ENCODE measurements at places on chromosomes 1 and 21. TPM values are rescaled to one million over a fixed set of nuclear protein-coding genes. Genes with fewer than 3 reads are reported as not detected.
A peak's percentile ranks its signal among the peaks of the same experiment; 100 is the strongest.

The RSPH1 gene
- polyA plus RNA-seq, result not detected

The GNG5 gene
- polyA plus RNA-seq, result 205 TPM

The SPRR2A gene
- not detected for polyA plus RNA-seq

The FAM151A gene
- polyA plus RNA-seq, result not detected

DNA sequence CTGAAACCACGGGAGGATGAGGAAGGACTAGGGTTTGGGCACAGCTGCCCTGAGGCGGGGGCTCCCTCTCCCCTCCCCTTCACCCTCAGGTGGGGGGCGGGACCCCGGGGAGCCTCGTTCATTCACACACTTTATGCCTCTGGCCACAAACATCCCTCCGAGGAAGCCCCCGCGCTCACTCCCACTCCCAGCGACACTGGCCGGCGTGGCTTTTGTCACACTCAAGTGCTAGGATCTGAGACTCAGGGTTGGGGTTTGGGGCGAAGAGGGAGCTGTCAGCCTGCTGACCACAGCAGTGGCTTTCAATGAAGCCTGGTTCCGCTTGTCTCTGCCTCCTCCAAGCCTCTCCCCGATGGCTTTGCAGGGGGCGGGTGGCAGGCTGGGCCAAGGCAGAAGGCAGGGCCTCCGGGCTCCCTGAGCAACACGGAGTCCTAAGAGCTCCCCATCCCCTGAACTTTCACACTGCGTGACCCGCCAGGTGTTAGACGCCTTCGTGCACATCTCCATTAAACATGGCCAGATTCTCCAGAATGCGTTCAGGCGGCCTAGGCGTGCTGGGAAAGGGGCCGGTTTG, 178.1 kb downstream of the NPHP4 start:
- H3K4me1 ChIP-seq, result no peaks in the 10 kb centered on the region
- H3K27me3 ChIP-seq, result no peaks in the 10 kb centered on the region
- H3K27ac ChIP-seq, result no peak overlapping the region

- peaks cover 41% of the 10 kb centered on the region for H3K4me1 ChIP-seq
- H3K27me3 ChIP-seq, result no peaks in the 10 kb centered on the region
- H3K4me3 ChIP-seq, result no peak overlapping the region
- H3K27ac ChIP-seq, result no peak overlapping the region
- H3K36me3 ChIP-seq, result peaks cover 45% of the 10 kb centered on the region
These were observed 6.1 kb downstream of the GAS5 start for GRCh38 chr1:173861731-173862145.

DNA sequence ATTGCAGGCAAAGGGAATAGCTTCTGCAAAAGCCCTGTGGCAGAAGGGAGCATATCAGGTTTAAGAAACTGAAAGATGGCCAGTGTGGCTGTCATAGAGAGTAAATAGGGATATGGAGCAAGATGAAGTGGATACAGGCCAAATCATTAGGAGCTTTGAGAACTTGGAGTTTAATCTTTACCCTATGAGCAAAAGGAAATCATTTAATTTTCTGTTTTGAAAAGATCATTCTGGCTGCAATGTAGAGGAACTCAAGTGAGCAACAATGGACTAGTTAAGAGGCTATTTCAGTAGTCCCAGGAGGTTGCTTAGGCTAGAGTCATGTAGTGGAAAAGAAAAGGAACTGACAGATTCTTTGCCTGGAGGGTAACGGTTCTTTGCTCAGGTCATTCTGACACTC, 47.2 kb downstream of the RAP1A start:
- no peak overlapping the region for H3K27ac ChIP-seq
- H3K4me3 ChIP-seq, result no peak overlapping the region
- DNase-seq, result no peak
- H3K4me1 ChIP-seq, result peaks cover 85% of the 10 kb centered on the region

DNA sequence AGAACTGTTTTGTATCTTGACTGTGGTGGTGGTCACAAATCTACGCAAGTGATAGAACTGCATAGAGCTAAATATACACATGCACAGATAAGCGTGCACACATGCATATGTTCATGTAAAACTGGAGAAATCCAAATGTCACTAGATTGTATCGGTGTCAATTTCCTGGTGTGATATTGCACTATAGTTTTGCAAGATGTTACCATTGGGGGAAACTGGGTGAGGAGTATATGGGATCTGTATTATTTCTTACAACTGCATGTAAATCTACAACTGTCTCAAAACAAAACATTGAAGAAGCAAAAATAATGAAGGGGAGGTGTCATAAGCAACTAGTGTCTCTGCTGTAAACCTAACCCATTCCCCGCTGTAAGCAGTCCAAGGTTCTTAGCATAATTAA, 30.2 kb downstream of the FAM163A start:
- H3K27me3 ChIP-seq, result no peaks in the 10 kb centered on the region
- no peak for DNase-seq
- no peak overlapping the region for H3K4me3 ChIP-seq
- H3K4me1 ChIP-seq, result no peaks in the 10 kb centered on the region
- no peak overlapping the region for H3K27ac ChIP-seq

DNA sequence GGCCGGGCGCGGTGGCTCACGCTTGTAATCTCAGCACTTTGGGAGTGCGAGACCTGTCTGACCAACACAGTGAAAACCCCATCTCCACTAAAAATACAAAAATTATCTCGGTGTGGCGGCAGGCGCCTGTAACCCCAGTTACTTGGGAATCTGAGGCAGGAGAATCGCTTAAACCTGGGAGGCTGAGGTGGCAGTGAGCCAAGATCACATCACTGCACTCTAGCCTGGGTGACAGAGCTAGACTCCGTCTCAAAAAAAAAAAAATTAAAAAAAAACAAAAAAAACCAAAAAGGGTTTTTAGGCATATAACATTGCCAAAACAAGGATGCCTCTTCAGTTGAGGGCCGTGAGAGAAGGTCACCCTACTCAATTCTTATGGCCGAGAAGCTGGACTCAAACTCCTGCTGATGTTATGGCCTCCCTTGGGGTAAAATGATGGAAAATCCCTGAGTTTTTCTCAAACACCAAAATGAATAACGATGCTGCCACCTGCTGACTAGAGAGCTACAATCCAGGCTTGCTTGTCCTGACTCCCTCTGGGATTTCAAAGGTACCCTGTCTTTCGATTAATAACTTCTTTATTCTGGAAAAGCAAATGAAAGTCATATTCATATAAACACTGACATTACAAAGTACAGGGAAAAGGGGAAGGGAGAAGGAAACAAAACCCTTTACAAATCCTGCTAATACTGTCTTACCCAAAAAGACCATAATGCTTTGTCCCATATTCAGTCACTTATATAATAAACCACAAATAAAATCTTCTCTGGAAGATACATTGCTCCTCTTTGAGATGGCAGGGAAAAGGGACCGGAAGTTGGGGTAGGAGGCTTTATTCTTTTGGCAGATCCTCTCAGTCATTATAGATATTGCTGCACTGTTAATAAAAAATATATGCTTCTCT, 10.7 kb downstream of the RAB42 start:
- no peaks in the 10 kb centered on the region for H3K4me1 ChIP-seq
- no peak for DNase-seq
- H3K4me3 ChIP-seq, result no peak overlapping the region
- H3K27me3 ChIP-seq, result no peaks in the 10 kb centered on the region

- H3K36me3 ChIP-seq, result no peaks in the 10 kb centered on the region
- no peaks in the 10 kb centered on the region for H3K27me3 ChIP-seq
- H3K4me1 ChIP-seq, result no peaks in the 10 kb centered on the region
- no peak overlapping the region for H3K27ac ChIP-seq
These were observed 130.0 kb upstream of the KCNJ15 start for GRCh38 chr21:38126666-38127303.

GRCh38 chr1:90502696-90503095, 214.4 kb downstream of the BARHL2 start:
- no peaks in the 10 kb centered on the region for H3K36me3 ChIP-seq
- no peak overlapping the region for H3K4me3 ChIP-seq
- H3K4me1 ChIP-seq, result no peaks in the 10 kb centered on the region
- H3K27ac ChIP-seq, result no peak overlapping the region
- no peak for DNase-seq
- no peaks in the 10 kb centered on the region for H3K27me3 ChIP-seq

DNA sequence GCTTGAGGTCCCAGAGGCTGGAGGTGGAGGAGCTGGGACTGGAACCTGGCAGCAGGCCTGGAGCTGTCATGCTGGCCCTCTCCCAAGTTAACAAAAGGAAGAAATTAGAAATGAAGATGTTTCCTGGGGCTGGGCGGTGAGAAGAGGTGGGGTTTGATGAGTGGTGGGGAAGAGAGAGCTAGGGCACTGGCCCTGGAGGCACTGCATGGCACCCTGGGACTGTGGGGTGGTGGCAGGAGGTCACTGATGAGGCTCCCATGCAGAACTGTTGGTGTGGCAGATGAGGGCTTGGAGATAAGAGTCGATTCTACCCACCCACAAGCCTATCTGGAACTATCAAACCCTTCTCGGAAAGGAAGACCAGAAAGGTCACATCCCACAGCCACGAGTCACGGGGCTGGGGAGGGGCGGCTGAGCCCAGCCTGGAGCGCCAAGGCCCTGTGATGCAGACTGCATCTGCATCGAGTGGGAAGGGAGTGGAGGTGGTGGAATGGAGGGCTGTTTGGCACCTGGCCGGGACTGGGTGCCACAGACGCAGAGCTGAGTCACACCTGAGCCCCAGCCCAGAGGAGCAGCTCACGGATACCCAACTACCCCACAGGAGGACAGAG, 29.4 kb downstream of the MRPL37 start:
- DNase-seq, result no peak
- H3K4me3 ChIP-seq, result no peak overlapping the region
- no peaks in the 10 kb centered on the region for H3K27me3 ChIP-seq
- peaks cover 18% of the 10 kb centered on the region for H3K4me1 ChIP-seq

GRCh38 chr1:160567858-160568682, 11.2 kb downstream of the CD84 start:
- H3K27me3 ChIP-seq, result no peaks in the 10 kb centered on the region
- peaks cover 96% of the 10 kb centered on the region for H3K4me1 ChIP-seq
- DNase-seq, result peak; percentile 74
- H3K36me3 ChIP-seq, result no peaks in the 10 kb centered on the region
- peak overlapping the region; percentile 51 for H3K27ac ChIP-seq
- H3K4me3 ChIP-seq, result no peak overlapping the region

- no peaks in the 10 kb centered on the region for H3K4me1 ChIP-seq
- H3K27ac ChIP-seq, result no peak overlapping the region
- no peaks in the 10 kb centered on the region for H3K36me3 ChIP-seq
- no peaks in the 10 kb centered on the region for H3K27me3 ChIP-seq
- DNase-seq, result no peak
These were observed 49.7 kb downstream of the GLIS1 start for GRCh38 chr1:53689223-53689622.

- peak overlapping the region; percentile 29 for H3K4me3 ChIP-seq
- H3K27me3 ChIP-seq, result no peaks in the 10 kb centered on the region
- H3K36me3 ChIP-seq, result no peaks in the 10 kb centered on the region
- H3K4me1 ChIP-seq, result peaks cover 100% of the 10 kb centered on the region
- no peak for DNase-seq
These were observed 7.9 kb downstream of the SH3BGRL3 start for GRCh38 chr1:26287811-26288210.

GRCh38 chr1:13766592-13767564, 66.9 kb downstream of the PRDM2 start:
- H3K27ac ChIP-seq, result no peak overlapping the region
- H3K4me1 ChIP-seq, result peaks cover 72% of the 10 kb centered on the region
- no peak overlapping the region for H3K4me3 ChIP-seq

- H3K4me3 ChIP-seq, result no peak overlapping the region
- DNase-seq, result no peak
- no peaks in the 10 kb centered on the region for H3K36me3 ChIP-seq
- no peak overlapping the region for H3K27ac ChIP-seq
- no peaks in the 10 kb centered on the region for H3K27me3 ChIP-seq
- H3K4me1 ChIP-seq, result no peaks in the 10 kb centered on the region
These were observed 36.6 kb downstream of the DOP1B start for GRCh38 chr21:36193200-36193599.

DNA sequence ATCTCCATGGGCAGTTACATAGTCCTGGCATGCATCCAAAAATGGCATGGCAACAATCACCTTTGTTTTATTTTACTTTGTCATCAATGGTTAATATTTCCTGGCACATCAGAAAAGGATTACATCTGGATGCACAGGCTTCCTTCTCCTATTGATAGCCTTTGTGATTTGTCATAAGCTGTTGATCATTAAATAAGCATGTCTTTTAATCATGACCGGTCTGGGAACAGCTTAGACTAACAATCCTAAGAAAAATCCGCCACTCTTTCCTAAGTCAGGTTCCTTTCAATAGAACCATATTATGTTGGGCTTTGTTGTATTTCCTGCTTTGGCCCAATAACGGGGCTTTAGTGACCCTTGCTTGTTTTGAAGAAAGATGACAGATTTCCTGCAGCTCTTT, 330.6 kb downstream of the DUSP10 start:
- H3K27me3 ChIP-seq, result no peaks in the 10 kb centered on the region
- no peaks in the 10 kb centered on the region for H3K36me3 ChIP-seq
- no peaks in the 10 kb centered on the region for H3K4me1 ChIP-seq
- H3K27ac ChIP-seq, result no peak overlapping the region
- H3K4me3 ChIP-seq, result no peak overlapping the region

DNA sequence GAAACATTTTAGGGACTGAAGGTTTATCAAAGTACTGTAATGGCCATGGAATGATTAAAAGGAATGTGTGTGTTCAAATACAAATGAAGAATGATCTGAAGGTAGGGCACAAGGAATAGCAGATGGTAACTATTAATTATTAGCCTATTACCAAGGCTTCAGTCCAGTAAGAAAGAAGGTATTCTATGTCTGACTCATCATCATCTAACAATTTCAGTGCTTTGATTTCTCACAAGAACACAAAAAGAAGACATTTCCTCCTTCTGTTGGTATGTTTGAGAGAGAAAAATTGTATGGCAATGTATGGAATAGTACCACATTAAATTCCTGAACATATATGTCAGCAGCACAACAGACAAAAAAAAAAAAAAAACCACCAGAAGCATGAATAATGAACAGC, 57.5 kb downstream of the TYW3 start:
- H3K27me3 ChIP-seq, result no peaks in the 10 kb centered on the region
- H3K4me1 ChIP-seq, result no peaks in the 10 kb centered on the region
- H3K27ac ChIP-seq, result no peak overlapping the region

- no peaks in the 10 kb centered on the region for H3K36me3 ChIP-seq
- no peak overlapping the region for H3K4me3 ChIP-seq
- DNase-seq, result no peak
- H3K27me3 ChIP-seq, result no peaks in the 10 kb centered on the region
These were observed 8.5 kb downstream of the COLGALT2 start for GRCh38 chr1:184028854-184029623.

Data from CD4-positive, alpha-beta memory T cell (primary cell).